ENCODE measurements at places on chromosomes 12 and 14.

GRCh38 chr12:131142891-131143657 is 189.4 kb downstream of the ADGRD1 start:
- DNase-seq = no peak

GRCh38 chr12:21566223-21566906 is 38.3 kb downstream of the GYS2 start:
- no peak for DNase-seq

- no peak for DNase-seq
These were observed 3.6 kb upstream of the ARID2 start for GRCh38 chr12:45725631-45726602.

- no peak for DNase-seq
These were observed 365.1 kb upstream of the SFSWAP start for GRCh38 chr12:131345521-131346436.

DNA sequence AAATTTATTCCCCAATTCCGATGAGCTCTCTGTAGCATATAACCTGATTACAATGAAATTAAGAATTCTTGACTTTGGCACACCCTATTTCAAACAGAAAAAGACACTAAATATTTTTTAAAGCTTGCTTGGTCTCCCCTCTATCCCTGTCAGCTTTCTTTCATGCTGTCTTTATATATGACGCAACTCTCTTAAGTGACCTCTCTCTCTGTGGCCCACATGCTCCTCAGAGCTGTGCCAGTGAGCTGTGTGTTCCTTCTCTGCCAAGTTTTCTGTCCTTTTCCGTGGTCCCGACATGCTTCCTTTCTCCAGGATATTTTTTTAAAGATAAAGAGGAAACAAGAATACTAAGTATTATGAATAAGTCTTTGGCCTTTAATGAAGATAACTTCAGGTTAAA is 484.0 kb downstream of the ETNK1 start:
- DNase-seq = no peak

GRCh38 chr12:105455261-105455660 is 124.8 kb downstream of the C12orf75 start:
- no peak for DNase-seq

DNA sequence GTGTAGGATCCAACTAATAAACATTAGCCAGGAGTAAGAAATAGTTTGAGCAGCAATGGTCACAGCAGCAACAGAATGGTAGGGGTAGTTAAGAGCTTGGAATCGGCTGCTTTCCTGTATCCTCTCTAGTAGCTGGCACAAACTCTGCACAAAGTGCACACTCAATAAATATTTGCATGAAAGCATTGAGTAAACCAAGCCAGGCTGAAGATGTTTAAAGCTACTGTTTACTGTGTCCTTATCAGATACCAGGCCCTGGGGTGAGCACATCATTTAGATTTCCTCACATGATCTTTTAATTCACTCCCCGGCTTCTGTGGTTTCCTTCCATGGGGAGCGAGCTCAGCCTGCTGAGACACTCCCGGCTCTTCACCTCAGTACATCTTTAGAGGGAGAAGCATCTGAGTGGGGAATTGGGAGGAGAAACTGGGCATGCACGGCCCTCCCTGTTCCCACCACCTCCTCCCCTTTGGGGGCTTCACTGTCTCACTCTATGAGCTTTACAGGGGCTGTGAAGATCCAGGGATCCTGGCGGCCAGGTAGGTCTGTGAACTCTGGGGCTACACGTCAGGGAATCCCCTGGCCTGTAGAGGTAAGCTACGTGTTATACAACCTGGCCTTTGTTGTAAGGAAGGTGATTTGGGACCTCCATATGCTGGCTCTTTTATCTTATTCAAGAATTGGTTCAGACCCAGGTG is 107.2 kb upstream of the VASH1 start:
- no peak for DNase-seq

GRCh38 chr14:65637780-65638179 is 225.2 kb downstream of the FUT8 start:
- no peak for DNase-seq

GRCh38 chr14:97301931-97302559 is 504.9 kb downstream of the VRK1 start:
- DNase-seq = no peak

- no peak for DNase-seq
These were observed 36.2 kb downstream of the SYNE3 start for GRCh38 chr14:95480109-95480886.

DNA sequence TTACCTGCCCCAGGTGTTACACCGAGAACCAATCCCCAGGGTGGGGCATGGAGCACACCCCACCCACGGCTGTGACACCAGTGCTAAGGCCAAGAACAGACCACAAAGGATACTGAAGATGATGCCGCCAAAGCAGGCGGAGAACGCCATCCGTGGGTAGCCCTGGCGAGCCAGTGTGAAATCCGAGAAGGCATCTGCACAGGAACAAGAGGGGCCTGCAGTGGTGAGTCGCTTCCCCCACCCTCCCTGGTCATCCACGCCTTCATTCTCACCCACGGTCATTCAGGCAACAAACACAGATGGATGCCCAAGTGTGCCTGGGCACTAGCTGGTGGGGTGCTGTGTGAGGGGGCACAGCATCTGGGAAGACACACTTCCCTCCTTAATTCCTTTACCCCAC is 28.5 kb downstream of the SLC8B1 start:
- DNase-seq = no peak

DNA sequence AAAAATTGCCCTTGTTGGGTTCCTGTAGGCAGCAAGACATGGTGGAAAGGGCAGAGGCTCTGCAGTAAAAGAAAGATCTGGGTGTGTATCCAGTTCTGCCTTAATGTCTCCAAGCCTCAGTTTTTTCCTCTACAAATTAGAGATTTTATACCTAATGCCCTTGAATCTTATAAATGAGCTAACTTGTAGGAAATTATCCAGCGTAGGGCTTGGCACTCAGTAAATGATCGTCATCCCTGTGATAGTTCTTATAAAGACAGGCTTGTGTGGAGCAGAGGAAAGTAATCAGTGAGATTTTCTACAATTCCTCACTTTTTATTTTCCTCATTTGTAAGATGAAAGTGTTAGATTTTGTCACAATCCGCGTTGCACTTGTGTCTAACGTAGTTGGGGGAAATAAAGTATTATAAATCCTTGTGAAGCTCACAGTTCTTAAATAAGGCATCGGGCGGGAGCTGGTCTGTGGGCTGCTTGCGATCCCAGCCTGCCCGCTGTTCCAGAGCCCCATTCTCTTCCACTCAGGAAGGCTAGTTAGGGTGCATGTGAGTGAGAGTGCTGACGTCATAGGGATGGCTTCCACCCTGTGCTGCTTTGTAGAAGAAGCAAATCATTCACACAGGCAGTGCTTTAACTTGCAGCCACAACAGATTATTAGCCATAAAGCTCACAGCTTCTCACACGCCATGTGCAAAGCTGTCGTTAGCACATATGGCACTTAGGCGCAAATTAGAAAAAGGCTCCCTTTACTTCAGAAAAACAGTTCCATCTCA is 87.6 kb downstream of the EML1 start:
- no peak for DNase-seq

DNA sequence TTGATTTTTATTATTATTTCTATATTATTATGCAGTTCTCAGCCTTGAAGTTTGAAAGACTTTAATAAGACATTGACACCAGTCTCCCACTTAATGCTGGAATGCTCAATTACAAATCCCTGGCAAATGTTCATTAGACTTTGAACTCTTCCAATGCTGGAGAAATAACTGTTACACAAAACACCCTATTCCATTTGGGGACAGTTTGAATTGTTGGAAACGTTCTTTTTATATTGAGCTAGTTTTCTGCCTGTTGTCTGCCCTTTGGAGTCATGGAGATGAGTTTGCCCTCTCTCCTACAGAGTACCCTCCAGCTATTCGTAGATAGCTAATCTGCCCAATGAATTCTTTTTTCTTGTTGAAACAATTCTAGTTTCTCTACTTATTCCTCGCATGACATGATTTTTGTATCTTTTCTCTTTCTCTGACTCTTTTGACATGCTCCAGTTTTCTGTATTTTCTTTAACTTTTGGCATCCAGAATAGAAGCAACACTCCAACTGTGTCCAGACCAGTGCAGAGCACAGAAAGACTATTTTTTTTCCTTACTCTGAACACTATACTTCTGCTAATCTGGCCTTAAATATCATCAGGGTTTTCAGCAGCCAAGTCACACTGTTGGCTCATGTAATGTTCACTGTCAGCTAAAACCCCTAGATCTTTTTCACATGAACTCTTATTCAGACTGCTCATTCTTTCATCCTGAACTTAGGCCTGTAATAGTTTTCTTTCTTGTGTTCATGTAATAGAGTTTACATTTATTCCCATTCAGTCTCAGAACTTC is 379.3 kb downstream of the RAD51B start:
- no peak for DNase-seq

DNA sequence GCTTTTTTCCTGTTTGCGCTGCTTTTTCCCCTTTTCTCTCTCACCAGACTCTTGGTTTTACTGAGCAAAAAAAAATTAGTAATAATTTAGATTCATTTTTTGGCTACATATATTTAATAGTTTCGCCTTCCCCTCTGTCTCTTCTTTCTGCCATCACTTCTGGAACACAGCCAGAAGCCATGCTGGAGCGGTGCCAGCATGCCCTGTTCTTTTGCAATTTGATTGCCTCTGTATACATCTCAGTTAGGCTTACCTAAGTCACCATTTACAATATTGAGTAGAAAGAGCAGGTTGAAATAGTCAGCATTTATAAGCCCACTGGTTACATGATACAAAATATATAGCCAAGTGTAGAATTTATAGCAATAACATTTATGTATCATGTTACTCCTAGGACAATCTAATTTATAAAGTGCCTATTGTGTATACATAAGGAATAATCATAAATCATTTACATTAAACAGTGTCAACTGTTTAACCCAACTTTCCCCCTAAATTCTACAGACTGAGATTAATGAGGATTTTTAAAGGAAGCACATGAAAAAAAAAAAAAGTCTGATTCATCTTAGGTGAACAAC is 413.8 kb upstream of the SOX5 start:
- DNase-seq = no peak

DNA sequence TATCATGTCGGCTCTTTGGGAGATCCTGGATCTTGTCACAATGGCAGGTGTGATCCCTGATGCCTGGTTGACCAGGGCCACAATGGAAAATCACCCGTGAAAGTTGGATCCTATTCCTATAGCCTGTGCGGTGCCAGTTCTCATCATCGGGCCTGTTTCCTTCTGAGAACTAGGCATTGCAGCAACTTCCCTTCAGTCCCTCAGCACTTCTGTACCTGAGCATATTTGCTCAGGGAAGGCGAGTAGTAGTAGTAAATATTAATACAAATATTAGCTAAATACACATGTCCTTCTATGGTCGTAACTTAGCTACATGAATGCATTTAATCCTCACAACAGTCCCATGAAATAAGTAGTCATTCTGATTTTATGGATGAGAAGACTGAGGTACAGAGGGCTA is 22.1 kb upstream of the TAMALIN start:
- no peak for DNase-seq

- no peak for DNase-seq
These were observed 16.4 kb downstream of the FAM234B start for GRCh38 chr12:13060581-13060980.

DNA sequence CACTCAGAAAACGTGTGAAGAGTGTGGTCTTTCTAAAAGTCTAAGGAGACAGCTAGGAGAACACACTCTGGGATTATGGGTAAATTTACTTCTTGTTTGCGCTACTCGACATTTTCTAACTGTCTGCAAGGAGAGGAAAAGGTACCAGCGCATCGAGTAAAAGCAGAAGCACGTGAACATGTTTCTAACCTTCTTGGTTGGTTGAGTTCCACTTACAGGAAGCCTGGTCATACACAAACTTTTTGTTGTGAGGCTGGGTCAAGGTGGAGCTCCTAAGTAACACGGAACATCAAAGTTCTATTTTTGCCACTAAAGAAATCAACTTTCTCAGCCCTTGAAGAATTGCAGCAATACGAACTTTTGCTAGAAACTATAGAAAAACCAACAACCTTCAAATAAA is 20.0 kb downstream of the ANKLE2 start:
- no peak for DNase-seq

GRCh38 chr14:61140872-61141271 is 140.3 kb downstream of the TMEM30B start:
- DNase-seq = no peak

- no peak for DNase-seq
These were observed 19.2 kb downstream of the INTS13 start for GRCh38 chr12:26918321-26919215.

DNA sequence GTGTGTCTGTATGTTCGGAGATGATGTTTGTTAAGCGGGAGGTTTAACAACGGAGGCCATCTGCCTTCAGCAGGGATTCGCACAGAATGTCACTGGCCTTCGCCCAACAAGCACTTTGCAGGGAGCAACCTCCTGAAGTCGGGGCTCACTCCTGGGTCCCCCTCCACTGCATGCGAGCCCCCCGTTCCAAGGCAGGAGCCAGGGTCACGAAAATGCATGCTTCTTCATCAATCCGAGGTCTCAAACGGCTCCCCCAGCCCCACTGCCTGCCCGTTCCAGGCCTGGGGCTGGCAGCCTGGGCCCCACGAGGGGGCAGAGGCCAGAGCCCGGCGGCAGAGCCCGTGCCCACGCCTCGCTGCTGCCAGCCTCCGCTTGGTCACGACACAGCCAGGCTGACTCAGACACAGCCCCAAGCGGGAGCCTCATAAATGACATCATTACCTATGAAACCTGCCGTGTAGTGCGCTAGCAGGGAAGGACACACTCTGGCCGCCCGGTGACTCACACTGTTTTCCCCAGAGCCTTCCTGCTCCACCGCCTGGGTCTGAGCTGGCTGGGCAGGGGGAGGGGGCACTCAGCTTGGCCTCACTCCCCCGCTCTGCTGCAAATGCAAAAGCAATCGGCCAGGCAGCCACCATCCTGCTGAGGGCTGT is 169.5 kb upstream of the RTL1 start:
- DNase-seq = no peak

GRCh38 chr14:55386037-55386808 is 25.4 kb downstream of the ATG14 start:
- DNase-seq = peak; percentile 24

All from activated naive CD4-positive, alpha-beta T cell treated with anti-CD3 and anti-CD28 coated beads, Interleukin-2, amount 50 U/mL, for 16 hours (primary cell).